ENCODE measurements at places on chromosomes 11 and 22. TPM values are rescaled to one million over a fixed set of nuclear protein-coding genes. Genes with fewer than 3 reads are reported as not detected.

Gene TTLL1
- 45.2 TPM for total RNA-seq

Gene RAB36
- total RNA-seq: 7.4 TPM

Gene KRTAP5-2
- not detected for total RNA-seq

Gene HEPHL1
- not detected for total RNA-seq

Gene CEP164
- 20.1 TPM for total RNA-seq

Gene GAB4
- total RNA-seq: not detected

Gene KRTAP5-9
- not detected for total RNA-seq

Gene LRRC4C
- total RNA-seq: 90.2 TPM

Gene PDE2A
- 60.9 TPM for total RNA-seq

Gene OR2D2
- total RNA-seq: 1.4 TPM

Gene DCDC1
- total RNA-seq: 11.1 TPM

Gene SYT9
- total RNA-seq: 29.1 TPM

Gene CLDN5
- total RNA-seq: 91.8 TPM

Gene CEND1
- total RNA-seq: 19.4 TPM

Gene TNRC6B
- 48.9 TPM for total RNA-seq

Gene MAPK11
- total RNA-seq: 13.4 TPM

Gene OR52E8
- not detected for total RNA-seq

Gene ABTB2
- 4.8 TPM for total RNA-seq

Gene TMEM223
- 17.1 TPM for total RNA-seq

Measured in diencephalon (tissue), 1 donor.